Immature natural killer cell (primary cell): ENCODE measurements at places on chromosomes 4 and X. TPM values are rescaled to one million over a fixed set of nuclear protein-coding genes. Genes with fewer than 3 reads are reported as not detected.

Gene CTAG1A
- not detected for polyA plus RNA-seq

GRCh38 chrX:120739300-120739699, 109.4 kb upstream of the C1GALT1C1 start:
- H3K27me3 ChIP-seq = peaks cover 8% of the 10 kb centered on the region
- DNase-seq = no peak
- H3K36me3 ChIP-seq = no peaks in the 10 kb centered on the region
- no peak overlapping the region for H3K4me3 ChIP-seq

Gene DCHS2
- polyA plus RNA-seq = not detected

Gene GAGE12F
- not detected for polyA plus RNA-seq

GRCh38 chrX:31555506-31555905, 483.7 kb upstream of the FTHL17 start:
- no peak for DNase-seq
- no peaks in the 10 kb centered on the region for H3K36me3 ChIP-seq
- H3K27ac ChIP-seq = no peak overlapping the region
- no peaks in the 10 kb centered on the region for H3K27me3 ChIP-seq
- H3K4me3 ChIP-seq = no peak overlapping the region
- no peaks in the 10 kb centered on the region for H3K4me1 ChIP-seq

DNA sequence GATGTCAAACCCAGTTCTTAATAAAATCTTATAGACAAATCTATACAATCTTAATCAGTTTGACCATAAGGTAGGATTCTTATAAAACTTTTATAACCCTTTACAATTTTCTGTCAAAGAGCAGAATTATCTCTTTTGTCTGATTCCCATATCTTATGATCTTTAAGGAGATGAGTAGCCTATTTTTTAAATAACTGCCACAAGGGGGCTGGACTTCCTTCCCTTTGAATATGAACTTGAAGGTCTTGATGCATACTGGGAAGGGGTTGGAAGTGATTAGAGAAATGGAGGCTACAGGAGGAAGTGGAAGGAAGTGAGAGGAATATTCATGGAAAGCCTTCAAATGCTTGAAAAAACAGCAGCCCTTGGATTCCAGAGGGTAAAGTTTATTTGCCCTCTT, 111.1 kb downstream of the APOOL start:
- H3K4me1 ChIP-seq = no peaks in the 10 kb centered on the region
- no peak for DNase-seq
- H3K27me3 ChIP-seq = peaks cover 4% of the 10 kb centered on the region
- H3K4me3 ChIP-seq = no peak overlapping the region
- H3K36me3 ChIP-seq = no peaks in the 10 kb centered on the region

GRCh38 chr4:1777822-1778641, 15.1 kb upstream of the FGFR3 start:
- H3K27ac ChIP-seq = no peak overlapping the region
- no peaks in the 10 kb centered on the region for H3K27me3 ChIP-seq
- no peak overlapping the region for H3K4me3 ChIP-seq
- DNase-seq = no peak

DNA sequence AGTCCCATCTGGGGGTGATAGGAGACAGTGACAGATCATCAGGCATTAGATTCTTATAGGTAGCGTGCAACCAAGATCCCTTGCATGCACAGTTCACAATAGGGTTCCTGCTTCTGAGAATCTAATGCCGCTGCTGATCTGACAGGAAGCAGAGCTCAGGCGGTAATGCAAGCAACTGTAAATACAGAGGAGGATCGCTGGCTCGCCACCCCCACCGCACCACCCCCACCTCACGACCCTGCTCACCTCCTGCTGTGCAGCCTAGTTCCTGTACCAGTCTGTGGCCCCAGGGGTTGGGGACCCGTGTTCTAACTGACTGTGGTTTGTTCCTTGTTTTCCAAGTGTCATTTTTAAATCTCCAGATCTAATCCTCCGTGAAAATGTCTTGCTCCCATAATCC, 89.0 kb upstream of the MAPK10 start:
- no peak overlapping the region for H3K27ac ChIP-seq
- no peaks in the 10 kb centered on the region for H3K36me3 ChIP-seq
- H3K4me1 ChIP-seq = no peaks in the 10 kb centered on the region

DNA sequence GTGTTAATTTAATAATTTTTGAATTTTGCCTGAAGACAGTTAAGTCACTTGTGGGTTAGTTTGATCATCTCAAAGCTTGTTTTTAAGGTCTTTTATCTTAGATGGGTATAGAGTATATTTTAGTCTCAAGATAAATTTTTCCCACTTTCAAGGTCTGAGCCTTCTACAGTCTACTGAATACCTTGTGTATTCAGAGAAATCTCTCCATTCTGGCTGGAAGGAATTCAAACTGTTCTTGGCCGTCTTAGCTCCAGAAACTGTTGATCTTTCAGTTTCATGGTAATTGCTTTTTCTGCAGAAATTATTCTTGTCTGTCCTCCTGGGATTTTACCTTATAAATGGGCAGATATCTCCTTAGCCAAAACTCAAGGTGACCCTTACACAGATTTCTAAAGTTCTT, 97.9 kb downstream of the GC start:
- DNase-seq = no peak

Gene IL9R
- 0.14 TPM for polyA plus RNA-seq

DNA sequence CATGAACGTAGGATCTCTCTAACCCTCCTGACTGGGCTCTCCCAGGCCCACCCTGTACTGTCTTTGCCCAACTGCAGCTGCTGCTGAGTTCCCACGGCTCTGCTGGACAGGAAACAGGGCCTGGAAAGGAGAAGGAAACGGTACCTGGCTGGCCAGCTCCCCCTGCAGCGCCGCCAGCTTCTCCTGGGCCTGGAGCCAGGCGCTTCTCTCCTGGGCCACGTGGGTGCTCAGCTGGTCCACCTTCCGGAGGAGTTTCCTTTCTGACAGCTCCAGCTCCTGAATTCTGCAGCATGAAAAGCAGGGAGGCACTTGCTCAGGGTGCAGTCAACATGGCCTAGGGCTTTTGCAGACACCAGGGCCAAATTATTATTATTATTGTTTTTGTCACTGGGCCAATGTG, 6.5 kb downstream of the C4orf50 start:
- no peak overlapping the region for H3K4me3 ChIP-seq
- DNase-seq = no peak
- peaks cover 3% of the 10 kb centered on the region for H3K36me3 ChIP-seq
- H3K4me1 ChIP-seq = no peaks in the 10 kb centered on the region
- no peak overlapping the region for H3K27ac ChIP-seq

DNA sequence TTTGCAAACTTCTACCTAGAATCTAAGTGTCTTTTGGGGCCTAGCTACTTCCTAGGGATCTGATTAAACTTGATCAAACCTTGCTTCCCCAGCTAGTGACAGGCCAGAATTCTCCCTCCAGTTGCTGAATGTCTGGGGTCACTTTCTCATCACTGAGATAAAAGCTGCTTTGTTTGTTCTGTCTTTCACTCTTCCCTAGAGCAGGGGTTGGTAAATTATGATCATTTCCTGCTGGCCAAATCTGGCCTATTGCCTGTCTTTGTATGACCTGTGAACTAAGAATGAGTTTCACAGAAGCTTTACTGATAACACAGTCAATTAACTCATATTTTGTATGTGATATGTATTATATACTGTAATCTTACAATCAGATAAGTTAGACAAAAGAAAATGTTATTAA, 157.8 kb upstream of the AADAT start:
- H3K27me3 ChIP-seq = peaks cover 5% of the 10 kb centered on the region
- no peak overlapping the region for H3K27ac ChIP-seq
- no peak overlapping the region for H3K4me3 ChIP-seq
- no peak for DNase-seq

DNA sequence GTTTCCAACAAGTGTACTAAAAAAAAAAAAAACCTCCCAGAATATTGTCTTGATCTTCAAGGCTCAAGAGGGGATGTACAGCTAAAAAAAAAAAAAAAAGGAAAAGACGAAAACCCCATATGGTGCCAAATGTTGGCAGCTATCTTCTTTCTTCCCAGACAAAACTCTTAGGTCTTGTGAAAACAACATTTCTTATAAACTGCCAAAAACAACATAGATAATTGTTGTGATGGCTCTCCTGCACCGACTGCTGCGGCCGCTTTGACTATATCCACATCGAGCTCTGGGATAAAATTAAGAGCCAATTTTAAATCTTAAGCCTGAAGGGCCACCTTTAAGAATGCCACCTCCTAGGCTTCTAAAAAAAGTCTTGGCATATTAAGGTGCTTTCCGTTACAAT, 23.5 kb downstream of the PDGFC start:
- no peak for DNase-seq
- no peak overlapping the region for H3K4me3 ChIP-seq
- no peaks in the 10 kb centered on the region for H3K4me1 ChIP-seq
- no peaks in the 10 kb centered on the region for H3K36me3 ChIP-seq
- H3K27ac ChIP-seq = no peak overlapping the region

Gene CT45A1
- polyA plus RNA-seq = not detected

DNA sequence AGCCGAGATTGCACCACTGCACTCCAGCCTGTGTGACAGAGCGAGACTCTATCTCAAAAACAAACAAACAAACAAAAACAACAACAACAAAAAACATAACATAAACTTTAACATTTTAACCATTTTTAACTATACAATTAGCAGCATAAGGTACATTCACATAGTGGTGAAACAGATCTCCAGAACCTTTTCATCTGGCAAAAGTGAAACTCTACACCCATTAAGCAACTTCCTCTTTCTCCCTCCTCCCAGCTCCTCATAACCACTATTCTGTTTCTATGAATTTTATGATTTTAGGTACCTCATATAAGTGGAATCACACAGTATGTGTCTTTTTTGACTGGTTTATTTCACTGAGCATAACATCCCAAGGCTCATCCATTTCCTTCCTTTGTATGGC, 103.6 kb downstream of the FAM13A start:
- H3K27me3 ChIP-seq = peaks cover 2% of the 10 kb centered on the region
- no peak overlapping the region for H3K4me3 ChIP-seq
- H3K36me3 ChIP-seq = no peaks in the 10 kb centered on the region
- H3K4me1 ChIP-seq = no peaks in the 10 kb centered on the region
- DNase-seq = no peak

Gene ADAD1
- polyA plus RNA-seq = not detected

- H3K4me3 ChIP-seq = no peak overlapping the region
- no peak overlapping the region for H3K27ac ChIP-seq
- H3K4me1 ChIP-seq = no peaks in the 10 kb centered on the region
- no peak for DNase-seq
- H3K36me3 ChIP-seq = no peaks in the 10 kb centered on the region
- no peaks in the 10 kb centered on the region for H3K27me3 ChIP-seq
Measured at GRCh38 chr4:175435381-175435783, 376.7 kb downstream of the GPM6A start.

Gene TEC
- polyA plus RNA-seq = 2.9 TPM

GRCh38 chrX:153900831-153901752, 3.4 kb upstream of the AVPR2 start:
- no peak overlapping the region for H3K27ac ChIP-seq
- peaks cover 36% of the 10 kb centered on the region for H3K4me1 ChIP-seq
- H3K4me3 ChIP-seq = peak overlapping the region; percentile 34
- H3K27me3 ChIP-seq = peaks cover 11% of the 10 kb centered on the region
- peak; percentile 60 for DNase-seq

DNA sequence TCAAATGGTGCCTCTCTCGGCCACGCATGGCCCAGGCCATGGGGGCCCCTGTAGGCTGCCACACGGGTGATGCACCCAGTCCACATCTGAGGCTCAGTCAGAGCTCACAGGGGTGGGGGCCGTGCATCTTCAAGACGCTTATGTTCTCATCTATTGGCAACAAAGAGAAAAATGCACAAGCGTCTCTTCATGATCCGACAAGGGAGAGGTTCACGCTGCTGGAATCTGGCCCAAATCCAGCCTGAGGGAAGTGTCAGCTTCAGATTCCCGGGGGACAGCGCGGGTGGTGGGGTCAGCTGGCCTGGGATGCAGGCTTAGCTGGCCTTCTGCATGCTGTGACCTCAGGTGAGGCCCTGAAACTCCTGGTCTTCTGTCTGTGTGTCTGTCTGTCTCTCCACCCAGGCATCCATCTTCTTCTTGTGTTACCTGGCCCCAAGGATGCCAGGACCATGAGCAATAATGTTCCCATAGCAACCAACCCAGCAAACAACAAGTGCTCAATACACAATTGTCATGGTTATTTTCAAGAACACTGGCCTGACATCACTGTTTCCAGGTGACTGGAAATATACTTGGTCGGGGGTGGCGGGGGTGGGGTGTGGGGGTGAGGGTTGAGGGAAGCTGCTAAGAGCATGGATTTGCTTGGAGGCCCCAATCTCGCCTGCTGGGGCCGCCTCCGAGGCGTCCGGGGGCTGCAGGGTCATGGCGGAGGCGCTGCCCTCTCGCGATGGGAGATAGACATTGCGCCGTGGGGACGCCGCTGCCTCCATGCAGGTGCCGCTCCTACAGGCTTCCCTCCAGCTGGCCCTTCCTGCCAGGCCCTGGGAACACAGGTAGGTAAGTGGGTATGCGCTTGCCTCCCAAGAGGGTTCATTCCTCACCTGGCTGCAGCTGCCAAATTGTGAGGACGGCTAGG, 48.3 kb downstream of the ABLIM2 start:
- no peak overlapping the region for H3K27ac ChIP-seq
- no peak for DNase-seq
- H3K4me1 ChIP-seq = no peaks in the 10 kb centered on the region
- no peak overlapping the region for H3K4me3 ChIP-seq
- peaks cover 2% of the 10 kb centered on the region for H3K27me3 ChIP-seq
- H3K36me3 ChIP-seq = no peaks in the 10 kb centered on the region

GRCh38 chrX:35664833-35665232, 133.3 kb upstream of the MAGEB16 start:
- no peak for DNase-seq
- H3K27me3 ChIP-seq = no peaks in the 10 kb centered on the region
- H3K36me3 ChIP-seq = no peaks in the 10 kb centered on the region

GRCh38 chr4:40702800-40703151, 47.0 kb upstream of the NSUN7 start:
- H3K27me3 ChIP-seq = no peaks in the 10 kb centered on the region
- DNase-seq = no peak
- H3K4me3 ChIP-seq = no peak overlapping the region

- peaks cover 50% of the 10 kb centered on the region for H3K4me1 ChIP-seq
- H3K27ac ChIP-seq = peak overlapping the region; percentile 49
- peaks cover 4% of the 10 kb centered on the region for H3K36me3 ChIP-seq
Measured at GRCh38 chrX:48945517-48946348, 11.7 kb downstream of the OTUD5 start.

DNA sequence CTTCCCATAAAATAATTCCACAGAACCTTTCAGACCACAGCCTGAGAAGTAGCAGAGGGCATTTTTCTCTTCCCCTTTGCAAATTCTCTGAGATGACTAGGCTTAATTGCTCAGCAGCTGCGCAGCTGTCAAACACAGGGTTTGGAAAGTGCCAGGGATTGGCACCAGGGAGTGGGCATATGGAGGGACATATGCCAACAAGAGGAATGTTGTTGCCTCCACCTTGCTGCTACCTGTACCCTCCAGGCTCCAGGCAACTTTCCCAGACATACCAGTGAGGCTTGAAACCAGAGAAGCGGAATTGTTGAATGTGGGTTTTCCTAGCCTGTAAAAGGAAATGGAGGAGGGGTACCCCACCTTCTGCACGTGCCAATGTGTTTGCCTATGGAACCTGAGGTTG, 256.2 kb upstream of the GPR101 start:
- no peak for DNase-seq
- H3K4me3 ChIP-seq = no peak overlapping the region
- no peak overlapping the region for H3K27ac ChIP-seq
- H3K27me3 ChIP-seq = no peaks in the 10 kb centered on the region
- H3K4me1 ChIP-seq = no peaks in the 10 kb centered on the region
- H3K36me3 ChIP-seq = no peaks in the 10 kb centered on the region
